ENCODE measurements at places on chromosomes 11 and 22.

DNA sequence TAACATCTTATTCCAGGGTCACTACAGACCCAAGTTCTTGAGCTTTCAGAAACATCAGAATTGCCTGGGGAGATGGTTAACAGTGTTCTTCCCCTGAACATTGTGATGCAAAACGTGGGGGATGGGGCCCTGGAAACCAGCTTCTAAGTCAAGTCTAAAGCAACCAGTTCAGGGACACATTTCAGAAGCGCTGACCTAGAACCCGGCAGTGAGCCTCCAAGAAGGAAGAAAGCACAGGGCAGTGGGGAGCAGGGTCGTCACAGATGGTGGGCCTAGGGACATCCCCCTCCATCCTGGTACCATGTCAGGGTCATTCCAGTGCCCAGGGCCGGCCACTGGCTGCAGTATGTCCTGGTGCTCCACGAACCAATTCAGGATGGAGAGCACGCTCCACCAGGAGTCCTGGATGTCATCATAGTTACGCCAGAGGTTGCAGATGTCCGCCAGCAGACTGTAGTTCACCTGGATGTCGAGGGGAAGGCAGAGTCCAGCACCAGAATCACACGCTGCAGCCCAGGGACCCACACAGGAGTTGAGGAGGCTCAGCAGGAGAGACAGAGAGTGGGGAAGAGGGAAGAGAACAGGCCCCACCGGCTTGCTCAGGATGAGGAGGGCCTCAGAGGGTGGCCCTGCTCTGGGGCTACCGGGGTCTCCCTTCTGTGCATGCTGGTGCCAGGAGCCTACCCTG is 5.0 kb downstream of the NAGA start:
- DNase-seq = no peak

- no peak for DNase-seq
These were observed 15.3 kb downstream of the FAM168A start for GRCh38 chr11:73582653-73583052.

DNA sequence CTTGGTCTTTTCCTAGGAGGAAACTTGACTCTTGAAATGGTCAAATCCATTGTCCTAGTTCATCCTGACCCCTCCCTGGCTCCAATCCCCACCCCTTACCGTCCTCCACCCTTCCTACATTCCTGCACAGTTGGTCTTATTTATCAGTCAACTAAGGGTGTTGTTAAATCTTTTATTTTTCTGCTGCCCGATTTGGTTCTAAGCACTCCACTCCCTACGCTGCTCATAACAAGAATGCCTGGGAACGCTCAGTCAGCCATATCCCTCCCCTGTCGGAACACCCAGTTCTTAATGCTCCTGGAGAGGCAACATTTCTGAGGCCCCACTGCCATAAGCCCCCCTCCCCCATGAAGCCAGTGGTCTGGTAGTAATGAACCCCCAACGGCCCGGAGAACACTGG is 9.7 kb downstream of the EHF start:
- no peak for DNase-seq

- no peak for DNase-seq
These were observed 47.9 kb downstream of the BLID start for GRCh38 chr11:122068141-122068540.

DNA sequence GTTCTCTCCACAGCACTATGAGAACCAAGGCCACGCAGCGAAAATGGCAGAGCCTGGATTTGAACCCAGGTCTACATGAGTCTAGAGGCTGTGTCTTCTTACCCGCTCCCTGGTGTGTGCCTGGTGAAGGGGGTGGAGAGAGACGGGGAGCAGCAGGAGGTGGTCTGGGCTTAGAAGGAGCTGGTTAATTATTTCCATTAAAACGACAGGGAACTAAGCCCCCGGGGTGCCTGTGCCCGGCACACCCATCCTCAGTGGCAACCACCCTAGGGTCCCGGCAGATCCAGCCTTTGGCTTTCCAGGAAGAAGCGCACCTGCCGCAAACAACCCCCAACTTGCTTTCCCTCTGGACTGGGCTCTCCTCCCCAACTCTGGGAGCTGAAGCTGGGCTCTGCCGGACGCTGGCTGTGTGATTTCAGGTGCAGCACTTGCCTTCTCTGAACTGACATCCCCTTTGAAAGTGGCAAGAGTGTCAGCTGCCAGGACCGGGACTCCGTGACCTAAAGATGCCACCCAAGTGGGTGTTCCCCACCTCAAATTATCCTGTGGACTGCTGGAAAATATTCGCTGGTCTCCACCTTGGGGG is 35.8 kb downstream of the MN1 start:
- DNase-seq = no peak

DNA sequence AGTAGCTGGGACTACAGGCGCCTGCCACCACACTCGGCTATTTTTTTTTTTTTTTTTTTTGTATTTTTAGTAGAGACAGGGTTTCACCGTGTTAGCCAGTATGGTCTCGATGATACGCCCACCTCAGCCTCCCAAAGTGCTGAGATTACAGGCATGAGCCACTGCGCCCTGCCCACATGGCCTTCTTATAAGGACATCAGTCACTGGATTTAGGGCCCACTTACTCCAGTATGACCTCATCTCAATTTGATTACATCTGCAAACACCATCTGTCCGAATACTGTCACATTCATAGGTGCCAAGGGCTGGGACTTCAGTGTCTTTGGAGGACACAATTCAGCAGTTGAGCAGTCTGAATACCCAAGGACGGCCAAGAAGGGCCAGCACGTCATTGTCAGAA is 8.2 kb upstream of the PRR5 start:
- DNase-seq = no peak

GRCh38 chr11:13010749-13011465 is 1.8 kb downstream of the RASSF10 start:
- DNase-seq = no peak

- DNase-seq = no peak
These were observed 585.4 kb downstream of the NELL1 start for GRCh38 chr11:21254790-21255189.

GRCh38 chr11:69337211-69337721 is 43.3 kb downstream of the MYEOV start:
- DNase-seq = no peak

DNA sequence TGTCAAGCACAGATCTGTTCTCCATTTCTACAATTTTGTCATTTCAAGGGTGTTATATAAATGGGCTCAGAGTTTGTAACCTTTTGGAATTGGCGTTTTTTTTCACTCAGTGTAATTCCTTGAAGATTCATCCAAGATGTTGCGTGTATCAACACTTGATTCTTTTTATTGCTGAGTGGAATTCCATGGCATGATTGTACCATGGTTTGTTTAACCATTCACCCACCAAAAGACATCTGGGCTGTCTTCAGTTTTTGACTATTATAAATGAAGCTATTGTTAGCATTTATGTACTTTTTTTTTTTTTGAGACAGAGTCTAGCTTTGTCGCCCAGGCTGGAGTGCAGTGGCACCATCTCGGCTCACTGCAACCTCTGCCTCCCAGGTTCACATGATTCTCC is 2.9 kb downstream of the OOSP1 start:
- DNase-seq = no peak

DNA sequence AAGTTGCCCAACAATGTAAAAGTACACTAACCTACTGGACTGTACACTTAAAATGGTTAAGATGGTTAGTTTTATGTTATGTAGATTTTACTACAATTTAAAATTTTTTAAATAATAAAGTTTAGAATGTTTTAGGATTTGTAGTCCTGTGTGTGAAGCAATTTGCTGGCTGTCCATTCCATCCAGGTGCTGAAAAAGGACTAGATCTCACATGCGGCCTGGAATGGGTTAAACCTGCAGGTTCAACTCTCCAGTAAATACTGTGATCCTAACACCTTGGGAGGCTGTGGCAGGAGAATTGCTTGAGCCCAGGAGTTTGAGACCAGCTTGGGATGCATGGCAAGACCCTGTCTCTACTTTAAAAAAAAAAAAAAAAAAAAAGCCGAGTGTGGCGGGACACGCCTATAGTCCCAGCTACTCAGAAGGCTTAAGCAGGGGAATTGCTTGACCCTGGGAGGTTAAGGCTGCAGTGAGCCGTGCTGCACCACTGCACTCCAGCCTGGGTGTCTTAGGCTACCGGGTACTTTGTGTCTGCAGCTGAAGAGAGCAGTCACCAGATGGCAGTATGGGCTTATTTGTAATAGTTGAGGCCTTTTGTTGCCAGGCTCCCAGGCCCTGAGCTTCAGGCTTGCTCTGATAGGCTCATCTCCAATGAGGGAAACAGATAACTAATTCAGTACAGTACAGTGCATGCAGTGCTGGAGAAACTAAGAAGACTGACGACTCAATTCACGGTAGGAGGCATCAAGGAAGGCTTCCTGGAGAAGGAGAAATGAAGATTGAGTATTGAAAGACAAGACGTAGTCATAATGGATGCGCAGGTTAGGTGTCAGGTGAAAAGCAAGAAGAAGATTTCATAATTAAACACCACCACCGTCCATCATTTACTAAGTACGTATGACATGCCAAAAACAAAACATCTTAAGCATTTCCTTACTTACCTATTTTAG is 64.7 kb upstream of the ASPHD2 start:
- peak; percentile 61 for DNase-seq

DNA sequence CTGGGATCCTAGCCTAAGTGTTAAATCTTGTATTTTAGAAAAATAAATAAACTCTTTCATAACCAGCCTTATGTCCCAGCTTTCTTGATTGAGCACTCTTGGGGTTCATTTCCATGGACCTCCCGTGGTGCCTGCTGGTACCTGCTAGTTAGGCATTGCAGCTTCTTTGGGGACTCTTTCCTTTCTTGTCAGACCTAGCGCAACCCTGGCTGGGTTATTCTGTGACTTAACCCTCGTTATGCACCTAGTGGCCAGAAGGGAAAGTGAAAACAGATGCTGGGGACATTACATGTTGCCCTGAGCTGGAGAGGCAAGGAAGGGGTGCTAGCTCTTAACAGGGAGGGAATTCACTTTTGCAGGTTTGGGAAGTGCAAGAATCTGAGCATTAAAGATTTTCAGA is 46.8 kb downstream of the APIP start:
- no peak for DNase-seq

GRCh38 chr22:39233710-39234471 is 10.9 kb downstream of the PDGFB start:
- DNase-seq = no peak

DNA sequence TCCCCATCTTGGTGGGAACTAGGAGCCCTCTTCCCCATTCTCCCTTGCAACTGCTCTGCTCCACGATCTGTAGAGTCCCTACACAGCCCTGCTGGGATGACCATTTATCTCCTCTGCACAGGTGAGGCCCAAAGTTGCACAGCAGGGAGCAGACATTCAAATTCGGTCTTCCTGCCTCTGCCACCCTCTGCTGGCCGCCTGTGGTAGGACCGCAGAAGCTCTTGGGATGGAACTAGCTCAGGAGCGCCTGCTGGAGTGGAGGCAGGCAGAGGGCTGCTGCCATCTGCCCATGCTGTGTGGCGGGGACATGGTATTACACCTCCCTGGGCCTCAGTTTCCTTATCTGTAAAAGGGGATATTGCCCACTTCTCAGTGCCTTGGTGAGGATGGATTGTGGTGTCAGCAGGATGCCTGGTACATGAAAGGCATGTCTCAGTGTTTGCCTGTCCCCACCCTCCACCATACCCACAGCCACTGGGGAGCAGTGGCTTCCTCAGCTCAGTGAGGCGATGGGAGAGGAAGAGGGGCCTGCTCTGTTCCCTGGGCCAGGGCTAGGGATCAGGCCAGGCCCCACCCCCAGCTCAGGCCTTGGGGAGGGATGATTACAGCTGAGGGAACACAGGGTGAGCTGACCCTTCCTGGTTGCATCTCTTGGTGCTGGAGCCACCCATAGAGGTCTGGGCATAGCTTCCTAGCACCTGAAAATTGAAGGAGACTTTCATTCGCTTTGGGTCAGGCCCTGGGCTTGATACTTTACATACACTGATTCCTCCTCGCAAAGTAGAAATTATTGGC is 11.3 kb upstream of the OMP start:
- no peak for DNase-seq

GRCh38 chr11:114148013-114148382 is 88.5 kb downstream of the ZBTB16 start:
- no peak for DNase-seq

GRCh38 chr22:31377612-31378011 is 21.8 kb upstream of the DRG1 start:
- no peak for DNase-seq

- no peak for DNase-seq
These were observed 11.0 kb downstream of the TANGO2 start for GRCh38 chr22:20031732-20032406.

GRCh38 chr11:64457416-64458010 is 98.6 kb downstream of the RPS6KA4 start:
- DNase-seq = no peak

GRCh38 chr11:469684-470560 is 19.8 kb downstream of the PTDSS2 start:
- peak; percentile 65 for DNase-seq
